SJSA1 (cell line): ENCODE measurements at places on chromosomes 1 and 21.

GRCh38 chr1:175839779-175840669 lies 96.6 kb upstream of the TNR start:
- no peak for DNase-seq

DNA sequence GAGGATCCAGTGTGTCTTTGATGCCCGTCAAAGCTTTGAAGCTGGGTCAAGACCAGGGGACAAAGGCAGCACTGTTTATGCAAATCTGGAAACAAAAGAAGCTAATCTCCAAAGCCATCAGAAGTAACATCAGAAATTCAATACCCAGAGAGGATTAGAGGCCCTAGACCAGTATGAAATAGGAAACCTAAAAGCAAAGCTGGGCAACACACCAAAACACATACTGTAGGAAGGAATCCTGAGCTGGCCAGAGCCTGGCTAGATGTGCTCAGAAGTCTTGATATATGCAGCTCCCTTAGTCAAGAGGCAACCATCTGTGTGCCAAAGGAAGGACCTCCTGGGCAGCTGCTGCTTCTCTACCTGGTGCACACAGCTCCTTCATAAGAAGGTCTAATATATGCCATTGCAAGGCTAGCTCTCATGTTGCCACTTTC lies 12.3 kb downstream of the COLGALT2 start:
- no peak for DNase-seq

DNA sequence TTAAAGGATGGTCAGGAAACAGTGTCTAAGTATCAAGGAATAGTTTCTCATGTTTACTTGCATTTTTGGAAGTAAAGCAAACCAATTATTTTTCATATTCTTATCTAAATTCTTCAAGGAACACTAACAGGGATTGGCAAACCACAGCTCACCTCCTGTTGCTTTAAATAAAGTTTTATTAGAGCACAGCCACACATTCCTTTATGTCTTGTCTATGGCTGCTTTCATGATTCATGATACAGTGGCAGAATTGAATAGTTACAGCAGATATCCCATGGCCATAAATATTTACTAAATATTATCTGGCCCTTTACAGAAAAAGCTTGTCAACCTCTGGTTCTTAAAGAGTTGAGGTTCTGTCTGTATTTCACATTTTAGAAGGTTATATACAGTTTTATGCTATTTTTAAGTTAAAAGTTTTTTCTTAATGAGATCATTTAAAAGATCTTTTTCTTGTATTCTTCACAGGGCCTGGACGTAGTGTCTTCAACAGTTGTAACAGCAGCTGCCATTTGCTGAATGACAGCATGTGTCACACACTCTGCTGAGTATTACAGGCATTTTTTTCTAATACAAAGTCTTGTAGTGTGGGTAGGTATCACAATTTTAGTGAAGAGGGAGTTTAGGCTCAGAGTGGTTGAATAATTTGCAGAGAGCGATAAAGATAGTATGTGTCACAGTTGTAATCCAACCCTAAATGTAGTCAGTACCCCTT lies 2.6 kb downstream of the ZNF691 start:
- DNase-seq, result no peak

DNA sequence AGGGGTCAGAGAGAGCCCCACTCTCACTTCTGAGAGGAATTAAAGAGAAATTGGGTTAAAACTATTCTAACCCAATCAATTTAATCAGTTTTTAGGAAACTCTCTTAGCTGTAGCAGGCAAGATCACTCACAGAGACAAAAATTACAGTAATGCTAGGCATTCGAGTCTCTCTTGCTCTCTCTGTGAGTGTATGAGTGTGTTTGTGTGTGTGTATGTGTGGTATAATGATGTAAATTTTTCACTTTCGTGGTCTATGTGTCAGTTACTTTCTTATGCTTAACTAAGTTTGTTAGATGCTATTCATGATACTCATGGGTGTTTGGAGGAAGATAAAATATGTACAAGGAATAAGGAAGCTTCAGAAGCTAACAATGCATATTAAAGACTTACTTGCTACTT lies 131.3 kb downstream of the FASLG start:
- no peak for DNase-seq

- peak; percentile 34 for DNase-seq
Observed at GRCh38 chr1:61043010-61043820, 39.1 kb upstream of the NFIA start.

GRCh38 chr1:215360031-215360430 lies 207.1 kb upstream of the KCTD3 start:
- DNase-seq, result no peak

DNA sequence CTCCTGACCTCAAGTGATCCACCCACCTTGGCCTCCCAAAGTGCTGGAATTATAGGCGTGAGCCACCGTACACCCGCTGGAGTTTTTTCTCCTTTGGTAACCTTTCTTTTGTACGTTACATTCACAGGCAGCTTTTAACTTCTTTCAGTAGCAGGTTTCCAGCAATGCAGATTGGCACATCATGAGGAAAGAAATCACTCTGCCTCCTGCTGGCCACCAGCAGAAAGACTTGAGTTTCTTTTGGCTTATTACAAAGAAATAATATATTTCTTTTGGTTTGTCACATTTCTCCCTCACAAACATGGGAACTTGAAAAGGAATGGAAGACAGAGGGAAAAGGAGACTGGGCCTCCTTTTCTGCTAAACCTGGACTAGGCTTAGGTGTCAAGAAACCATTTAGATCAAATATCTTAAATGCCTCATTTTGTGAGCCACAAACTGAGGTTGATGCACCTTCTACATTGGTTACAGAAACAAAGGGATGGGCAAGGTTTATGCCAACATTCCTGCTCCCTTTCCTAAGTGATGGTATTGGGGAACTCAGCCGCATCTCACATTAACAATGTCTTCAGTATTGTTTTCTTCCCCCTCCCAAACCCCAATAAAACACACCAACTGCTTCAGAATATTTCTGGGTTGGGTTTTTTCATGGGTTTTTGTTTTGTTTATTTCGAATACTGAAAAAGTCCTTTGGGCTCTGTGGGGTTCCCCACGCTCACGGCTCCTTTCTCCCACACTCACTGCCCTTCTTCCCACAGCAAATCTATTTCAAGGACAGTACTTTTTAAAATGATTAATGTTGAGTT lies 7.7 kb downstream of the ENSA start:
- DNase-seq, result peak; percentile 46

DNA sequence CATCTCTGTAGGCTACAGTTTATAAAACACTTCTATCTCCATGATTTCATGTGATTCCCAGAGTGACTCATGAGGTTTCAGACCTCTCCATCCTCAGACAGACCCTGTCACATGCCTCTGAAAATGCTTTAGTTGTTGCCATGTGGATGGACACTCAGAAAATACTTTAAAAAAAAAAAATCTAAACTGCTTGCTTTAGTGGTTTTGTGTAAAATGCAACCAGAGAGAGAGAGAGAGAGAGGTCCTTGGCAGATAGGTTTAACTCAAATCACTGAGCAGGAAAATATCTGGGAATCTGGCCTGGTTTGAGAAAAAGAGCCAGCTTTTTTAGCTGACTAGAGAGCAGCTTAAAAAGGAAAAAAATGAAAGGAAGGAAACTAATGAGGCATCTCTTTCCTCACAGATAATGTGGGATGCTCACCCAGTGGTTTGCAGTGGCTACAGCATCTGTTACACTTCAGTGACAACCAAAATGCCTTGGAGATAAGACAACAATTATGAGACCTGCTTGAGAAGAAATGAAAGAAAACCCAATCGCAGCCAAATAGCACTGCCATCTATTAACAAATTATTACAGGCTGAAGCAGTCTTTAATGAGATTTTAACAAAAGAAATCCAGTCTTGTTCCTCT lies 54.6 kb upstream of the SYT14 start:
- peak; percentile 18 for DNase-seq

DNA sequence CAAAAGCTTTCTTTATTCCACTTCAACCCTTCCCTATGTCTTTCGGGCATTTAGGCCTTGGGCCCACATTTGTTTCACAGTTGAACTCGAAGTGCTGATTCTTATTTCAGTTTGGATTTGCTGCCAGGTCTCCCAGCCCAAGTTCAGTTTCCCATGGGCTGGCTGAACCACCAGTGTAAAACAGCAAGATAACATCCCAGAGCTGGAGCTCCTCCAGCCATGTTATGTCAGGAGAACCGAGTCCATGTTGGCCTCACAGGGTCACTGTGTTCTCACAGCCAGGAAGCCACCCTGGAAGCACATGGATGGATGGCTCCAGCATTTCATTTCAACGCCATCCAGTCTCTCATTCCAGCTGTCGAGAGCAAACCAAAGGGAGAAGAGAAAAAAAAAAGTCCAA lies 45.2 kb upstream of the RXRG start:
- no peak for DNase-seq

GRCh38 chr1:1440262-1441001 lies 4.9 kb downstream of the VWA1 start:
- DNase-seq, result no peak

GRCh38 chr1:204854286-204854685 lies 16.4 kb upstream of the NFASC start:
- DNase-seq, result no peak

GRCh38 chr1:91757763-91758460 lies 128.0 kb downstream of the TGFBR3 start:
- DNase-seq, result peak; percentile 94

DNA sequence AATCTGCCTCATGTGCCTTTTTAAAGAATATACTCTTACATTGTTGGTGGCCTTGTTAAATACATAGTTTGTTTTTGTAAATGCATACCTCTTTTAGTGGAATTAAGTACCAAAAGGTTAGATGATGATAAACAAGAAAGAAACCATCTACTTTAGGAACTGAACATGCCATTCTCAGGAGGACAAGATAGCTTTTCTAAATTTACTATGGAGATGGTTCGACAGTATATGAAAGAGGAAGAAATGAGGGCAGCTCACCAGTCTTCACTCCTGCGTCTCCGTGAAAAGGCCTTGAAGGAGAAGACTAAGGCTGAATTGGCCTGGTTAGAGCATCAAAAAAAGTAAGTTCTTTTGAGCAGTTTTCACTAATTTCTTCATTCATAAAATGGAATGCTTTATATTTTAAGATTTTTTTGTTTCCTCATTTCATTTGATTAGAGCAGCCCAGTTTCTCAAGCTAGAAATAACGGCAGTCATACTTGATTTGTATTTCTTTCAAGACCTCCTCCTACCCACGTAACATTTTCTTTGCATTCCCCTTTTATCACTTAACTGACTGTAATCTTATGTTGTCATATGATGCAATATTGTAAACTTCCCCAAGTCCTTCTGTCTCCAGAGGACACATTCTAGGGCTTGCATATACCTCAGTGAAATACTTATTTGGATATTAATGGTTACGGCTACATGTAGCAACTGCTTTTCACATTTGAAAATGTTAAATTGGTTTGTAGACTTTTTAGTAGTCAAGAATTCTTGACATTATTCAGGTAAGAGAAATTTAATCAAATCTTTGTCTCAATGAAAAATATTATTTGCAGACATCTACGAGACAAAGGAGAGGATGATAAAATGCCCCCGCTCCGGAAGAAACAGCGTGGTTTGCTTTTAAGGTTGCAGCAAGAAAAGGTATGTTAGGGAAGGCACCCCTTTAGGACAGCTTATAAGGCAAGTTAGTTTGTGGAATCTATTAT lies 99.3 kb downstream of the CEP350 start:
- no peak for DNase-seq

GRCh38 chr1:31218705-31219104 lies 21.0 kb downstream of the NKAIN1 start:
- DNase-seq, result no peak

DNA sequence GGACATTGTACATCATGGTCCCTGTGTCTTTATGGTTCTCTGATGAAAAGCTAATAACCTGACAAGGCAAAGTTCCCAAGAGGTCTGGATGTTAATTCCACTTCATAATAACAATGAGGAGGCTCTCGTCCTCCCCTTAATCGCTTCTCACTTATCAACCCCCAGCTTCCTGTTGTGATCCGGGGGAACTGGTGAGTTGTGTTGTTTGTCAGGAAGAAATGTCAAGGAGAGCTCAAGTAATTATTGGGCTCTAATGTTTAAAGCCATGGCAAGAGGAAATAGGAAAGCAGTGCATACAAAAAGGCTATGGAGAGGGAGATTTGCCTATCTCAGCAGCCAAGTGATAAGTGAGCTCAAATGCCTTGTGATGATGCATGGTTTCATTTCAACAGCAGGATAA lies 42.8 kb upstream of the RASAL2 start:
- DNase-seq, result no peak

DNA sequence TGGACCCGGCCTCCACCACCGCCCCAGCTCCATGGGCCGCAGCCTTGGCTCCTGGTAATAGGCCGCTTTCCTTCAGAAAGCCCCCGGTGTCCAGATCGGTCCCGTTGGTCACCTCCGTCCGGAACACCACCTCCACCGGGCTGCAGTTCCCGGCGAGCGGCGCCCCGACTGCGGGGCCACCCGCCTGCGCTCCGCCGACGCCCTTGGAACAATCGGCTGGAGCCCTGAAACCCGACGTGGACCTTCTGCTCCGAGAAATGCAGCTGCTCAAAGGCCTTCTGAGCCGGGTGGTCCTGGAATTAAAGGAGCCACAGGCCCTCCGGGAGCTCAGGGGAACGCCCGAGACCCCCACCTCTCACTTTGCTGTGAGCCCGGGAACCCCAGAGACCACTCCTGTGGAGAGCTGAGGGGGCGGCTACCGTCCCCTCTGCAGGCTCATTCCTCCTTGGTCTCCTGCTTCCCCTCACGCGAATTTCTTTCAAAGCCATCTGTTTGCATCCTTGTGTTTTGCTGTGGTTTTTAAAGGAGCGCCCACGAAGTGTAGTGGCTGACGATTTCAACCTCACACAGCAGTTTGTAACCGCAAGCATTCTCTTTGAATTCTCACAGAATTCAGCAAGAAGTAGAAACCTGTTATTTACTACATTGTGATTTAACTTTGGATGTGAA lies 6.0 kb downstream of the FCRLB start:
- peak; percentile 71 for DNase-seq

GRCh38 chr1:8427986-8428385 lies 110.1 kb downstream of the SLC45A1 start:
- DNase-seq, result no peak

GRCh38 chr1:93081716-93082115 lies 2.6 kb downstream of the MTF2 start:
- DNase-seq, result peak; percentile 54

DNA sequence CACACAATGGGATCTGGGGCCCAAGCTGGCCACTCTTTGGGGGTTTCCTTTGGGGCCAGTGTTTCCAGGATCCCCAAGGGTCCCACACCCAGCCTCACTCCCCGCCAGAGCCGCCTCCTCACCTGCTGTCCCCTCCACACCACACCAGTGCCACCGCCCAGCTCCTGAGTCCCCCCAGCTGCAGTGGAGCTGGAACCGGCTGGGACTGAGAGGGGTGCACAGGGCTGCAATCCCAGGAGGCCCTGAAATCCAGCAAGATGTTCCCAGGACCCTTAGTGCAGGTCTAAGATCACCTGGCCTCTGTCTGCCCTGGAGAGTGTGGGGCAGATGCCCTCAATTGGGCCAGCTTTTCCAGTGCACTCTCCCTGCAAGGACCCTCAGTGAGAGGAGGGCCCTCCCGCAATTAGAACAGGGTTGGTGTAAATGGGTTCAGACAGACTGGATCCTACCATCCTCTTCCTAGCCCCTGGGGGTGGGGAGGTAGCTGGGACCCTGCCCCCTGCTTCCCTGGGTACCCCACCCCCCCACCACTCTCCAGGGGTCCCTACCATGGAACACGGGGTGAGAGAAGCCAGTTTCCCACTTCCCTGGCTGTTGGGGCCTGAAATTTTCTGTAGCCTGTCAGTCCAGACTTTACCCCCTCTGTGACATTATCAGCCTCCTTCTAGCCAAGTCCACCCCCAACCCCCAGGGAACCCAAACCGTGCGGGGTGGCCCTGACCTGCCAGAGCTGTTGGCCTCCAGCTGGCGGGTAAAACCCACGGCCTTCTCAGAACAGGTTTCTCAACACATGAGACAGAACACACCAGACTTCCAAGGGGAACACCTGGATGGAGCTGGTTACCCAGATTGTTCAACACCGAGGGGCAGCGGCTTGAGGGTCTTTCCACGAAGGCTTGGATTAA lies 7.0 kb downstream of the KRTAP10-12 start:
- DNase-seq, result no peak
